ENCODE measurements at places on chromosomes 13 and 19.

DNA sequence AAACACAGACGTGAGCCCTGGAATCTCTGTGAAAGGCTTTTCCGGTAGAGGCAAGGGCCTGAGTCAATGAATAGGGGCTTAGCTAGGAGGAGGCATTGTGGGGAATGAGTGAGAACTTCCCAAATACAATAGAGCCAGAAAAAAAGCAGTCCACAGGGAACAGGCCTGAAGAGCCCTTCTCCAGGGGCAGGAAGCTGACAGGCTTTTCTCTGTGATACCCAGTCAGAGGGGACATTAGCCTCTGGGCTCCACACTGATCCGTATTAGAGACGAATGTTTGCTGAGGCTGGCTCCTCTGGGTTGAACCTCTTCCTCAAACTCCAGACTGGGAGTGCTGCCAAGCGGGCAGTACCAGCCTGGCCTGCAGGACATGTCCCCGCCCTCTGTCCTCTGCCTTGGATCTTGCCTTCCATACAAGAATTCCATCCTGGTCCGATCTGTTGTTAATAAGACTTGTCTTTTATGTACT, 2.3 kb downstream of the DHRS12 start:
- peak; percentile 90 for DNase-seq

- no peak for DNase-seq
Measured at GRCh38 chr13:80144493-80144892, 196.4 kb downstream of the SPRY2 start.

- DNase-seq, result no peak
Measured at GRCh38 chr19:14305706-14306105, 75.5 kb upstream of the ADGRE5 start.

- no peak for DNase-seq
Measured at GRCh38 chr13:73782450-73783449, 351.5 kb downstream of the KLF12 start.

DNA sequence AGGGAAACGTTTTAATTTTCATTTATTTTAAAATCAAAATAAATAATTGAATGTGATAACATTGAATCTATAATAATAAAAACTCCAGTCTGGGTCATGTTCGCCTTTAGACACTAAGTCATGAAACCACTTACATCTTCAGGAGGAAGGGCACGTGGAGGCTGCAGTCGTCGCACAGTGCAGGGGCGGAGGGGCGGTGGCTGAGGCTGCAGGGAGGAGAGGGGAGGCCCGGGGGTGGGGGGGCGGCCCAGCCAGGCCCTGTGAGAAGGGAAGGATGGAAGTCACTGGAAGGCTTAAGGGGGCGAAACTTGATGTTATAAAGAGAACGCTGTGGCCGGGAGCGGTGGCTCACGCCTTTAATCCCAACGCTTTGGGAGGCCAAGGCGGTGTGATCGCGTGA, 14.9 kb upstream of the LATS2 start:
- DNase-seq, result no peak

- DNase-seq, result no peak
Measured at GRCh38 chr19:51192689-51193088, 32.2 kb upstream of the CD33 start.
